ENCODE measurements at places on chromosomes 7 and 10.

- DNase-seq = no peak
These were observed 232.2 kb upstream of the TEX47 start for GRCh38 chr7:89027781-89028180.

- no peak for DNase-seq
These were observed 73.6 kb upstream of the NEBL start for GRCh38 chr10:20970708-20971107.

GRCh38 chr10:48938990-48939536, 577 bp downstream of the LRRC18 start:
- no peak for DNase-seq

- no peak for DNase-seq
These were observed 33.1 kb downstream of the GHRHR start for GRCh38 chr7:30996883-30997282.

DNA sequence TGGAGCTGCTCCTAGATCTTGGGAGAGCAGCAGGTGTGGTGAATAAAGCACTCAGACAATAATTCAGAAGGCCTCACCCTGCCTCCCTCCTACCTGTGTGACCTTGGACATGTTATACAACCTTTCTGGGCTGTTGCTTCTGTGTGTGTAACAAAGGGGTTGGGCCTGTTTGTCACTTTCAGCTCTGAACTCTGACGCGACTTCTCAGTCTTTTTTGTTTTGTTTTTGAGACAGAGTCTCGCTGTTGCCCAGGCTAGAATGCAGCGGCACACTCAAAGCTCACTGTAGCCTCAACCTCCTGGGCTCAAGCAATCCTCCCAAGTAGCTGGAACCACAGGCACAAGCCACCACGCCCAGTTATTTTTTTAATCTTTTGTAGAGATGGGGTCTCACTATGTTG, 89.3 kb downstream of the DNMBP start:
- no peak for DNase-seq

DNA sequence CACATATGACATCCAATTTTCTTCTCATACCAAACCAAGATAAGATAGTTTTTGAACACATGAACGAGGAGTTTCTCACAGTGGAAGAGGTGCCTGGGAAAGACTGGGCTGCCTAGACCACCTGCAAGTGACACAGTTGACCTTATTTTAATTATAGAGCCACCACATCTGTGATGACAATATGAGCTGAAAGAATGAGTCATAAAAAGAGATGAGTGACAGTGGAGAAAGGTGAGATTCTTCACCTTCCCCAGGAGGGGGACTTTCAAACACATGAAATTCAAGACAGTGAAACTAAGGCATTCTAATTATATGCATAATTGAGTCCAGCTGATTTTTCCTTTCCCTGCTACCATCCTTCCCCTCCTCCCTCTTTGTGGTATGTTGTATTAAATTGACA, 475.5 kb downstream of the NXPH1 start:
- DNase-seq = no peak

- no peak for DNase-seq
These were observed 31.6 kb upstream of the LAMB1 start for GRCh38 chr7:108034586-108034985.

DNA sequence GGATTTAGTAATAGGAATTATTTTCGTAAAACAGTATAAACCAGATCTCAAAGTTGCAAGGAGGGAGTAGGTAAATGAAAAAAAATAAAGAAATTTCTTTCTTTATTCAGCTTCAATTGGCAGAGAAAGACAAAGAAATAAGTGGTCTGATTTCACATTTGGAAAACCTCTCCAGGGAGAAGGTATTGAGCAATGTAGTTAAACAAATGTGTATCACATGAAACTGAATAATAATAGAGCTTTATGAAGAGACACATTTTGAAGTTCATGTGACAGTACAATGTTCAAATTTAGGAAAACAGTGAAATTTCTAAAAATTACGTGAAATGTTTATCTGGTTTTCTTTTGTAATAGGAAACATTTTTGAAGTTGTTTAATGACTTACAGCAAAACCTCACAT, 63.0 kb downstream of the TAX1BP1 start:
- DNase-seq = no peak

- no peak for DNase-seq
These were observed 487.6 kb upstream of the ZMIZ1 start for GRCh38 chr10:78581133-78581694.

DNA sequence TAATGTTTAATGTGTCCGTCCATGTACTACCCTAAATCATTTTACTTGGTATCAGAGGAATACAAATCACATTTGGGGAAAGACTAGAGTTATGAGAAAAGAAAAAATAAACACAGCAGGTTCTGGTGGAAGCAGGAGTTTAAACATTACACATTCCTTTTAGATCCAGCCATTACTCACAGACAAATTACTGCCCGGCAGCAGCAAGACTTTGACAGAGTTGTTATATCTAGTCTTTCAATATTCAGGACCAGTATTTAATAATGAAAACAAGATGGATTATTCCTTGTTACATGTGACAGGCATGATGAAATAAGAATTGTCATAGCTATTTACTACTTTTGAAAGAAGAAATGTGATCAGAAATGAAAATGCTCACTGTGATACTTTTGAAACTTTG, 131.8 kb upstream of the GNAI1 start:
- no peak for DNase-seq

GRCh38 chr7:55533050-55533728, 39.1 kb downstream of the VOPP1 start:
- no peak for DNase-seq

DNA sequence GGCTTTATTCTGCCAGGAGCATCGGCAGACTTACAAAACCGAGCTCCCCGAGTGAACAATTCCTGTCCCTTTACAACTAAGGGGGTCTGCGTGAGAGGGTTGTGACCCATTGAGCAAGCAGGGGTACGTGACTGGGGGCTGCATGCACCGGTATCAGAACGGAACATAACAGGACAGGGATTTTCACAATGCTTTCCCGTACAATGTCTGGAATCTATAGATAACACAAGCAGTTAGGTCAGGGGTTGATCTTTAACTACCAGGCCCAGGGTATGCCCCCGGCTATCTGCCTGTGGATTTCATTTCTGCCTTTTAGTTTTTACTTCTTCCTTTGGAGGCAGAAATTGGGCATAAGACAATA, 38.1 kb upstream of the GSDME start:
- DNase-seq = no peak

DNA sequence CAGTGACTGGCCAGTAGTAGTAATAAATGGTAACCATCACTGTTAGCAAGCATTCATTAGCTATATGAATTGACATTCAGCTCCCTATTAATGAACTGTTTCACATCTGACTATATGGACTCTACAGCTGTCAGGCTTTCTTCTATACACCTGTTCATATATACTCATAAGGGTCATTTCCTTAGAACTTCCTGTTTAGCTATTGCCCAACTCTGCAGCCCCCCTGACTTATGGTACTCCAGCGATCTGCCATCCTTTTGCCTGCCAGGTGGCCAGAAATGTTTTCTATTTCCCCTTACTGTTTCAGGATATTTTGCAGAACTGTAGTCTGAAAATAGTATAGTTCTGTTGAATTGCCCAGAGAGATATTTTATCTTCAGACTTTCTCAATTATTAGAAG, 56.6 kb downstream of the TASOR2 start:
- peak; percentile 5 for DNase-seq

DNA sequence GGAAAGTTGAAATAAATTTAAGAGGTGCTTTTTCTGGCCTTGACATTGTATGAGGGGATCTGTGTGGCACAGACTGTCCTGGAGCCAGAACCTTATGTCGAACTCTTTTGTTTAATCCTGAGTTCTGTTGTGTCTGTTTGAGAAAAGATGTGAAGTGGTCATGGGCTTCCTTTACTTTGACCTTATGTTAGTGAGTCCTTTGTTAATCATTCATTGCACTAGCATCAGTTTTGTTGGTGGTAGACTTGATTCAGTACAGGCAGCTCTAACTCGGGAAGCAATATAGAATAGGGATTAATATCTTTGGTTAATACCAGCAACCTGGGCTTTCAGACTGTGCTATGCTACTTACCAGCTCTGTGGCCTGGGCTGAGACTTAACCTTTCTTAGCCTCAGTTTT, 123.9 kb upstream of the FZD1 start:
- no peak for DNase-seq

GRCh38 chr10:74623786-74624185, 202.6 kb upstream of the KAT6B start:
- no peak for DNase-seq

GRCh38 chr7:120941064-120941463, 9.5 kb upstream of the ING3 start:
- DNase-seq = no peak

- no peak for DNase-seq
These were observed 208.8 kb downstream of the KCNMA1 start for GRCh38 chr10:77428691-77429395.

DNA sequence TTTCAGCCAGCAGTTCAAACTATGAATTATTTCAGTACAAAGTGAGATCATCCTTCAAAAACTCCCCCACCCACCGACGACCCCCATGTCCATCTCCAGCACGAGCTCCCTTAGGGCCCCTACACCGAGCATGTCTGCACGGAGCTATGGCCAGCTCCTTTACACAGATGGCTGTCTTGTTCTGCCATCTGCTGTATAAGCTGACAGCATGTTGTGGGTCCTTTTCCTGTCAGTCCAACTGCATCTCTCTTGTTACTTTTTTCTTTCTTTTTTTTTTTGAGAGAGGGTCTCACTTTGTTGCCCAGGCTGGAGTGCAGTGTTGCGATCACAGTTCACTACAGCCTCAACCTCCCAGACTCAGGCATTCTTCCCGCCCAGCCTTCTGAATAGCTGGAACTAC, 21.6 kb downstream of the NPC1L1 start:
- no peak for DNase-seq

DNA sequence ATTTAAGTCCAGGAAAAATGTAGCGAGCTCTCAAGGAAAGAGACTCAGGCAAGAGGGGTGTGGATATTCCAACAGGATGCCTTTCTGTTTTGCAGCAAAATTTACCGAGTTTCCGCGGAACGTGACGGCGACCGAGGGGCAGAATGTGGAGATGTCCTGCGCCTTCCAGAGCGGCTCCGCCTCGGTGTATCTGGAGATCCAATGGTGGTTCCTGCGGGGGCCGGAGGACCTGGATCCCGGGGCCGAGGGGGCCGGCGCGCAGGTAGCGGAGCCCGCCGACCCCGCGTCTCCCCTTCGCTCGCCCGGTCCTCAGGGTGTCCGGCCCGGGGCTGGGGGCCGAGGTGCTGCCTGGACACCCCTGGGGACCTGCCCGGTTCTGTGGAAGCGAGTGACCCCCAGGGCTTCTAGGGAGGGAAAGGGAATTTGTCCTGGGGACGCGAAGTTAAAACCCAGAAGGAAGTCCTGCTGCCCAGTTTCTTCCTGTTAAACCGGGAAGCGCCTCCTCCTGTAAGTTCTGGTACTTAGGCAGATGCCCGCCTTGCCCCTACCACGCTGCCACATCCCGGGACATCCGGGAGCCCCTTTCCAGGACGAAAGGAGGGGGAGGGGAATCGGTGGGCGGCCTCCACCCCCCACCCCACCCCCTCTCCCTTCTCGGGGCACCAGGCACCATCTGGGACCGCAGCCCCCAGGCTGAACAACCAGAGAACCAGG, 2.5 kb downstream of the VSTM2A start:
- no peak for DNase-seq

DNA sequence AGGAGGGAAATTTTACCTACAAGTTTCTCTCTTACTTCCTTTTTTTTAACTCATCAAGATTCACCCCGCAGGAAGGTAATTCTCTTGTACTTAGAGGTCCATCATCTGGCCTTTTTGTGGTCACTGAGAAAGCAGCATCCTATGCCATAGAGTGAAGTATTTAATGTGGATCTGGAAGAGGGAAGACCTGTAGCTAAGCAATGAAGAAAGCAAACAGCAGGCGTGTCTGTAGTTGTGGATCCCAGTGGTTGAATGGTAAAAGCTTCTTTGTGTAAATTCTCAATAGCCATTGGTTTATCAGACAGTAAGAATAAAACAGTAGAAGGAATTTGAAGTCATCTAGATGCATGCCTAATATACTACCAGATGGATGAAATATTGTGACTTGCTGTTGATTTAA, 196.4 kb downstream of the ANKRD7 start:
- DNase-seq = no peak
